NCI-H2171 treated with DMSO at 0.1 percent for 48 hours (cell line): ENCODE measurements at places on chromosomes 6 and 20.
A peak's percentile ranks its signal among the peaks of the same experiment; 100 is the strongest.

DNA sequence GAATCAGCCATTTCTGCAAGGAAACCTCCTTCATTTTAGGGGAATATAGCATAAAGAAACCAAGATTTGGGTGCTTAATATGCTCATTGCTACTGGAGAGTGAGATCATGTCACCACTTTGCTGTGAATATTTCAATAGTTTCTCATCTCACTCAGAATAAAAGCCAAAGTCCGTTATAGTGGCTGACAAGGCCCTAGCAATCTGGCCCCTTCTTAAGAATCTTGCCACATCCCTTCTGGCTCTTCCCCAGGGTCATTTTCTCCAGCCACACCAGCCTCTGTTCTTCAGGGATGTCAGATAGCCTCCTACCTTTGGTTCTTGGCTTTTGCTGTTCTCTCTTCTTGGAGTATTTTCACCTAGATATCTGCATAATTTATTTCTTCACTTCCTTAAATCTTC is 24.8 kb upstream of the MLIP start:
- no peak for DNase-seq

DNA sequence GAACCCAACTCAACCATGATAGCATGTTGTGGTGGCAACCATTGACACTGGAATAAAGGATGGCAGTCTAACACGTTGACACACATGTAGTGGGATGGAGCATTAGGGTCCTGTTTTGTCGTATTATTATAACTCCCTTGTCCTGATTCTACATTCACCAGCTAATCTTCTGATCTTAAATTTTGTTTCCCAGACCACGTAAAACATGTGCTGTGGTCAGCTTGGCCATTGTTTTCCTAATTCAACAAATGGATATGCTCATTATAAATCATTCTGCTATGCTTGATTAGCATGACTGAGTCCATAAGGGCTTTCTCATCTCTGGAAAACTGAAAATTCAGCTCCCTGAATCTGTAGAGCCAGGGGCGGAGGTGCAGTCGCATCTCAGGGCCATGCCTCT is 15.0 kb downstream of the MRAP2 start:
- no peak for DNase-seq

DNA sequence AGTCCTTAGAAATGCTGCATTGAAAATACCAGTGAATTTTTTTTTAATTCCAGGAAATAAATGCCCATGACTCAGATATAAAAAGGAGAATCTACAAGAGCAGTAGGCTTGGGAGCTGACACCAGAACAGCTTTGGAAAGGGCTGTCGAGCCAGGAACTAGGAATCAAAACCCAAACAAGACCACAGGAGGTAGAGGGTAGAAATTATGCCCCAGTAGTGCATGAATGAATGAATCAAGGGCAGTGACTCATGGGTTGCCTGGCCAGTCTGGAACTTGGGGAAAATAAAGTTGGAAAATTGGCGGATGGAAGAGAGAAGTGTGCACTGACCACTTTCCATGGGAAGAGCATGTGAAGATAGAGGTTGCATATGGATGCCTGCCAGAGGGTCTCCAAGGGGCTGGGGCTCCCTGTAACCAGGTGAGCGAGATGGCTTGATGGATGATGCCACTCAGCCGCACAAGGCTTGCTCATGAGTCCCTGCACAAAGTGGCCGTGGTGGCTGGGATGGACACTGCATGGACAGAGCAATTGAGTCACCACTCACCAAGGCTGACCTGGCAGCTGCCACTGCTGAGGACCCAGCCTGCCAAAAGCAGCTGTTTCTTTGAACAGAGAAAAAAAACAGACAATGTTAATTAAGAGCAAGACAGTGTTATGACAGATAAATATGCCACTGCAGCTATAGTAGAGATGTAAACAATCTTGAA is 15.2 kb upstream of the MCCD1 start:
- no peak for DNase-seq

DNA sequence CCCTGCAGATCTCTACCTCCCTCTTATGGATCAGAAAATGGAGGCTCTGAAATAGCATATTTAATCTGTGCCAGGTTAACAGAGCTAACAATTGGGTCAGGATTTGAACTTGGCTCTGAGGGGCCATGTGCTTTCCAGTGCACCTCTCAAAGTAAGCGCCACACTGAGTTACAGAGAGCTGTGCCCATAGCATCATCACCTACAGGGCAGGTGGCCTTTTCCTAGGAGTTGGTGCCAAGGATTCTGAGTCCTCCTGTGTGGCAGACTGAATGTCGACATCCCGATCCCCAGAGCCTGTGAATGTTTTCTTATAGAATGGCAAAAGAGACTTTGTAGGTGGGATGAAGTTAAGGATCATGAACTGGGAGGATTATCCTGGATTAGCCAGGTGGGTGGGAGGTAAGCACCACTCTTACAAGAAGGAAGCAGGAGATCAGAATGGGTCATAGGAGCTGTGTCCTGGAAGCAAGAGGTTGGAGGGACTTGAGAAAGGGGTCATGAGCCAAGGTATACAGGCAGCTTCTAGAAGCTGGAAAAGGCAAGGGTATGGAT is 68.0 kb upstream of the TBC1D7 start:
- DNase-seq, result no peak

- peak; percentile 46 for DNase-seq
Observed at GRCh38 chr6:43076464-43077332, 584 bp downstream of the PTK7 start.

DNA sequence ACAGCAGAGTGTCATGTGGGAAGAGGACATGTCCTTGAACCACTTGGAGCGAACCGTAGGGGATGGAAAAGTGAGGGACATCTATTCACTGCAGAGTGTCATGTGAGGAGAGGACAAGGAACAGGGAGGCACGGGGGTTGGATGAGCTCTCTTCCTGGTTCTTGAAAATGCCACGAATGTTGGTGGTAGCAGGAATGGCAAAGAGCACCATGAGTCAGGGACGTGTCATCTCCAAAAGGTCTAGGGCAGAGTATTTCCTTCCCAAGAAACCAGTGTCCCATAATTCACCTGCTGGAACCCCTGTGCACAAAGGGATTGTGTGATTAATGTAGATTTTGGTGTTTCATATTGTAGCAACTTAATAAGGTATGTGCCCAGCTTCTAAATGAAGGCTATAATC is 136.8 kb downstream of the BFSP1 start:
- no peak for DNase-seq

DNA sequence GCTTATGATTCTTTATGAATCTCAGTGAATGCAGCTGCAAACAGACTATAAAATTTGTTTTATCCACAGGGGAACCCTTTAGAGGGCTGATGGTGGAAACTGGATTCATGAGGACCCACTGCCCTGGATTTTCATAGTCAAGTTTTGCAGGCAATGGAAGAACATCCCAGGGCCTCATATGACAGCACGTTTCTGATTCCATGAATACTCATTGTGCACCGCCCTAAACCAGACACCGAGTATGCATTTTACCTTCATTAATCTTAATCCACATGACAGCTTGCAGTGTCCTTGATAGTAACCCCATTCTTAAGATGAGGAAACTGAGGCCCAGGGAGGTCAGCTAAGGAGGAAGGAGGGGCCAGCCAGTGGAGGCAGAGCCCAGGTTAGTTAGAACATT is 270.4 kb downstream of the PREX1 start:
- no peak for DNase-seq

DNA sequence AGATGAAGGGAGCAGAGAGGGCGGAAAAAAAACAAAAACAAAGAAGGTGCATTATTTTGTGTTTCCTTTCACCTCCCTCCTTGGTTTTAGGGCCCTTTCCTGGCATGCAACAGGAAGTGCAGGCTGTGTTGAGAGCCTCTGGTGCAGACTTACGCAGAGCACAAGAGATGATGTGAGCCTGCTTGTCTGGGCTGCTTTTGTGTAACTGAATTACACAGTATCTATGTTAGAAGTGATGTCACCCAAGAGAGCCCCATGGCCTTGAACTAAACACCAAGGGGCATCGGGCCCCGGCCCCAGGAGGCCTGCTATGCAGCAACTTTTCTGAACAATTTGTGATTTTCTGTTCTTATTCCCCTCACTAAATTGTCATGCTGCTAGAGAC is 25.5 kb downstream of the GNAS start:
- no peak for DNase-seq

- no peak for DNase-seq
Observed at GRCh38 chr6:159655409-159655988, 37.5 kb downstream of the SOD2 start.

GRCh38 chr20:32110173-32110704 is 725 bp downstream of the TM9SF4 start:
- no peak for DNase-seq

- DNase-seq, result no peak
Observed at GRCh38 chr6:87907521-87907920, 140.1 kb upstream of the SPACA1 start.

- DNase-seq, result peak; percentile 60
Observed at GRCh38 chr20:38751360-38751976, 3.2 kb downstream of the ACTR5 start.

- DNase-seq, result no peak
Observed at GRCh38 chr6:91144126-91144525, 557.3 kb upstream of the MAP3K7 start.

DNA sequence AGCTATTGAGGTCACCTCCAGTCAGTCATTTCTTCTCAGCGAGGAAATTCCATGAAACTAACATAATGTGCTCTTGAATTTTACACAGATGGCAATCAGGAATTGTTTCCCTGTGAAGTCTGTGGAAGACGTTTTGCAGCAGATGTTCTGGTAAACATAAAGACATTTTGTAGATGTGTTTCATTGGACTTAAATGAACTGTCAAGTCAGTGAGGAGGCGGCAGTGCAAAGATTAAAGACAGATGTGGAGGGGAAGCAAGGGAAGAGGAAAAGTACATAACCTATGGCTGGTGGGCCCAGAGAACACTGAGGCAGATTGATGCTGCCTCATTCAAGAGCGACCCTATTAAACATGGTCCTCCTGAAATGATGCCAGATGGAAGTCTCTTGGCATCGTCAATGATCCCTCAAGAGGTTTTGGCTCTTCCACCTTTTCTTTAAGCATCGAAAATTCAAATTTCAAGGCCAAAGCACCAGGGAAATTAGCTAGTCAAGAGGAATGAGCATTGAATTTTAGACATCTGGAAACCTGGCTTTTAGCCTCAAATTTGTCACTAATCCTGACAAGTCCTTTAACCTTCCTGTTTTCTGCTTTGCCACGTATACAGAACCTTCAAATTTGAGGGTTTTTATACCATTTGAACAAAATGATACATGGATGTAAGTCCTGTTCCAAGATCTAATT is 20.1 kb downstream of the ZC2HC1B start:
- peak; percentile 58 for DNase-seq

- no peak for DNase-seq
Observed at GRCh38 chr20:43984587-43984986, 69.9 kb downstream of the TOX2 start.

GRCh38 chr20:54431156-54431944 is 44.0 kb upstream of the DOK5 start:
- DNase-seq, result peak; percentile 78

DNA sequence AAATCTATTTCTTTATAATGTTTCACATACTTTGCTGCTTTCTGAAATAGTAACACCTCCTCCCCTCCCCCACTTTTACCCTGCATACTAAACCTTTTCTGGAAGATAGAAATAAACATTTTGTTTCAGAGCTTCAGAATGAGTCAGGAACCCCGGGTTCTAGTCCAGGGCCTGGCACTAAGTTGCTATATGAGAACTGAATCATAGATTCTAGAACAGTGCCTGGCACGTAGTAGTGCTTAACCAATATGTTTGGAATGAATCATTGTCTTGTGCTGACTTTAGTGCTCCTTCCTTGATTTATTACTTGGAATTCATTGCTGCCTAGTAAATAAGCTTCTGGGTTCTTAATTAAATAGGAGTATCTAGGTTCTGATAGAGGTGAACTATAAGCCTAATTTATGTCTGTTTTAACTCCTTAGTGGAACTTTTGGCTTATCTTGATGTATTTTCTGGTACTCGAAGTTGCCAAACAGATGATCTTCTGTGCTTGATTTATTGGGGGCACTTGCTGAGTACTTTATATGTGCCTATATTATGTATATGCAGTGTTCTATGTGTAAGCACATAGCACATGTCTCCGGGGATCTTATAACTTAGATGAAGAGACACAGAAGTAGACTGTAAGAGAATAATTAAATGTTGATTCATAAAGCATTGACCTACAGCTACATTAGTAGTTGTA is 18.6 kb downstream of the TAB2 start:
- no peak for DNase-seq

GRCh38 chr20:46557231-46557956 is 6.9 kb upstream of the OCSTAMP start:
- DNase-seq, result peak; percentile 57

- DNase-seq, result peak; percentile 90
Observed at GRCh38 chr6:101114703-101115102, 233.6 kb upstream of the ASCC3 start.

DNA sequence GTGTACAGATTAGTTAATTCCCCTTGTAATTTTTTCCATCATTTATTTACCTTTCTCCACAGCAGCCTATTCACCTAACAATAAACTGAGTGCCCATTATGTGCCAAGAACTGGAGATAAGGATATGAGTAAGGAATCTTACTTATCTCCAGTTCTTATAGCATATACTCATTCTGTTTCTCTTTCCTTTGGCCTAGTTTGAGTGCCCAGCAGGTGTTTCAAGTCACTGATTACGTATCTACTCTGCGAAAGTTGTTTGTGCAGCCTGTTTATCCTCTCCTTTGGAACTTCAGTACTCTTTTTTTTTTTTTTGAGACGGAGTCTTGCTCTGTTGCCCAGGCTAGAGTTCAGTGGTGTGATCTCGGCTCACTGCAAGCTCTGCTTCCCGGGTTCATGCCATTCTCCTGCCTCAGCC is 17.3 kb upstream of the POU5F1 start:
- no peak for DNase-seq

DNA sequence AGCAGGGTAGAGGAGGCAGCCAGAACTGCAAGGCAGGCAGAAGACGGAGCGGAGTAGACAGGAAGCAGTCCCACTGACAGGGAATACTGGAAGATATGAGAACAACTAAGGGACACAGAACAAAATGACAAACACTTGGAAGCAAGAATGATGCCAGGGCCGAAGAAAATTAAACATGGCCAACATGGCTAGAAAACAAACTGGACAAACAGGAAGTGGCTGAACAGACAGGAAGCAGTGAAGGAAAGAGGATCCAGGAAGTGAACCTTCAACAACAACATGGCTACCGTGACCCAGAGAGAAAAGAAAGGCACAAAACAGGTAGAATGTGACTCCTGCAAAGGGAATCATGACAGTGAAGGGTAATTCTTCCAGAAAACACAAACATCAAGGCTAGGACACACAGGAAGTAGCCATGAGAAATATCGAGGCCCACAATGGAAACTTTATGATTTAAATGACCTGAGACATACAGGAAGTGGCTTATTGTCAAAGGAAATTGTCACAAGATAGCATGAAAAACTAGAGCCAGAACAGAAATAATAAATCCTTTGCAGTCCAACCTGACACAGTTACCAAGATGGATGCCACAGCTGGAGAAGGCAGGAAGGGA is 9.1 kb downstream of the COL11A2 start:
- no peak for DNase-seq
